ENCODE measurements at places on chromosomes 7 and 10.

- no peak for DNase-seq
These were observed 63.4 kb downstream of the VAX1 start for GRCh38 chr10:117074621-117075020.

DNA sequence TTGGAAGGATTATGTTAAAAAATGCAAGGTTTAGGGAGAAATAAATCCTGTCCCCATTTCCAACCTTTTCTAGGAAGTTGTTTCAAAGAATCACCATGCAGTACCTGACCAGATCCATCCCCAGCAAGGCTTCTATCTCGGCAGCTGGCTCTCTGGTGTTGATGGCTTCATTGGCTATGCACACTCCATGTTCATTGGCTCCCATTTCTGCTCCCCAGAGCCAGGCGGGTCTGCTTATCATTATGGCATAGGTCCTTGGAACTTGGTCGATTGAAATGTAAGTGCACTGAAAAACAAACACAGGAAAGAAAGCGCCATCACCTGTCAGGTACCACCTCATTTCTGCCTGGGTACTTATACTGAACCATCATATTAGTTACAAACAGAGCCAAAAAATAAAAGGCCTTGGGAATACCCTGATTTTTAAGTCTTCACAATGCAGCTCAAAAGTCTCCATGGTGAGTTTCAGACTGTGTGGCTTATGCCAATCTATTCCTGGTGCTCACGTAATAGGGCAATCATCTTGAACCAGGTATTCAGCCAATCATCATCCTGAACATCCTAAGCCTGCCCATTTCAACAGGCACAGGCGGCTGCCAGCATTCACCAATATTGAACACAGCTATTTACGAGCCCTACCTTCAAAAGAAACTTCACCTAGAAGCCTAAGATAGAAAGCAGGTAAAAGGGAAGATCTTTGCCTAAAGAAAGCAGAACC lies 34.4 kb downstream of the SCRN1 start:
- DNase-seq, result no peak

DNA sequence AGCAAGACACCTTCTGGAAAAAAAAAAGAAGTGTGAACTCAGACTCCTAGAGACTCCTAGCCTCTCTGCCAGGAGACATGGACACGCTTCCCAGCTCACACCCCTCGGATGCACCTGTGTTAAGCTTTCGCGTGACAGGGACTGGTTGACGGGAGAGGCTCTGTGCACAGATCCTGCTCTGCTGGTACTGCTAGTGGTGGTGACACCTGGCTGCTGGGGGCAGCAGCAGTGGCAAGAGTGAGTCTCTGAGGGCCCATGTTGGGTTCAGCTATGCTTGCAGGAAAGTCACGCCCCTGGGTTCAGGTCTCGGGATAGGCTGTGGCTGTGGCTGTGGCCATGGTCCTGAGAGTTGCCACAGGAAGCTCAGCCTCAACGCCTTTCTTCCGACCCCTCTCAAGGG lies 81.1 kb downstream of the XRCC2 start:
- no peak for DNase-seq

GRCh38 chr10:7277867-7278266 lies 133.0 kb downstream of the SFMBT2 start:
- no peak for DNase-seq

- no peak for DNase-seq
These were observed 46.4 kb upstream of the NXPH1 start for GRCh38 chr7:8386926-8387550.

DNA sequence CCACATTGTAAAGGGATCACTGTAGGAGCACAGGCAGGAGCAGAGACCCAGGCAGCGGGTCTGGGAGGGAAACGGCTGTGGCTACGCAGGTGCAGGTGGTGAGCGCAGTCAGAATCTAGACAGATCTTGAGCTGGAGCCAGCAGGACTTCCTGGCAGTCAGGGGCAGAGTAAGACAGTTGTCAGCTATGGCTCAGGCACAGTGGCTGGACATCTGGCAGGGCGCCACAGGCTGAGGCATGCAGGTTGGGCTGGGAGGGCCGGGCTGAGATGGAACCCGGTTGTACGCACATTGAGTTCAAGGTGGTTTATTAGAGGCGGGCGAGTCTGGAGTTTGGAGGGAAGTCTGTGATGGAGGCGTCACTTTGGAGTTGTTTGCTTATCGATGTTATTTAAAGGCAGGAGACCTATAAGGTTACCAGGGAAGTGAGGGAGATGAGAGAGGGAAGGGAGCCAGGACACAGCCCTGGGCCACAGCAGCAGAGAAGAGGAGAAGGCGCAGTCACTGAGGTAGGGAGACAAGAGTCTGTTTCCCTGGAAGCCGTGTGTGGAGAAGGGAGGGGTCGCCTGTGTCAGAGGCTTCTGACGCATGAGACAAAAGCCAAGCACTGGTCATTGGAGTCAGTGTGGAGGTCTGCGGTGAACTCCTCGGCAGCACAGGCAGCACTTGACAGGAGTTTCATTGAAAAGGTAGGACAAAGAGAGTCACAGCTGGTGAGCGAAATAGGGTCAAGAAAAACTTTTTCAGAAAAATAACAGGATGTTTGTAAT lies 73.8 kb downstream of the LANCL2 start:
- DNase-seq, result no peak

GRCh38 chr10:129929343-129930292 lies 34.5 kb downstream of the EBF3 start:
- DNase-seq, result no peak

DNA sequence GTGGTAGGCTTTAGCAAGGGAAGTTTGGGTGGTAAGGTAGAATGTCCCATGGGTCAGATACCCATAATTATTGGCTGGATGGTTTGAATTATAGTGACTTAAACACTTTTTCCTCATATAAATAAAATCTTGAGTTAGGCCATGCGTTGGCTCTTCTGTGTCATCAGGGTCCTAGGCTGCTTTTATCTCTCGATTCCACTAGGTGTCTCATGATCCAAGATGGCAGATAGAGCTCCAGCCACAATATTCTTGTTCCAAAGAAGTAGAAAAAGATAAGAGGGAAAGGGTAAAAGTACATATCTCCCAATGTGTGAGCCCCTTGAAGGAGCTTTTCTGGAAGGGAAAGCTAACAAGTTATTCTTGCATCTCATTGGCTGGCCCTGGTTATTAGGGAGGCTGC lies 144.7 kb downstream of the GRK5 start:
- no peak for DNase-seq

DNA sequence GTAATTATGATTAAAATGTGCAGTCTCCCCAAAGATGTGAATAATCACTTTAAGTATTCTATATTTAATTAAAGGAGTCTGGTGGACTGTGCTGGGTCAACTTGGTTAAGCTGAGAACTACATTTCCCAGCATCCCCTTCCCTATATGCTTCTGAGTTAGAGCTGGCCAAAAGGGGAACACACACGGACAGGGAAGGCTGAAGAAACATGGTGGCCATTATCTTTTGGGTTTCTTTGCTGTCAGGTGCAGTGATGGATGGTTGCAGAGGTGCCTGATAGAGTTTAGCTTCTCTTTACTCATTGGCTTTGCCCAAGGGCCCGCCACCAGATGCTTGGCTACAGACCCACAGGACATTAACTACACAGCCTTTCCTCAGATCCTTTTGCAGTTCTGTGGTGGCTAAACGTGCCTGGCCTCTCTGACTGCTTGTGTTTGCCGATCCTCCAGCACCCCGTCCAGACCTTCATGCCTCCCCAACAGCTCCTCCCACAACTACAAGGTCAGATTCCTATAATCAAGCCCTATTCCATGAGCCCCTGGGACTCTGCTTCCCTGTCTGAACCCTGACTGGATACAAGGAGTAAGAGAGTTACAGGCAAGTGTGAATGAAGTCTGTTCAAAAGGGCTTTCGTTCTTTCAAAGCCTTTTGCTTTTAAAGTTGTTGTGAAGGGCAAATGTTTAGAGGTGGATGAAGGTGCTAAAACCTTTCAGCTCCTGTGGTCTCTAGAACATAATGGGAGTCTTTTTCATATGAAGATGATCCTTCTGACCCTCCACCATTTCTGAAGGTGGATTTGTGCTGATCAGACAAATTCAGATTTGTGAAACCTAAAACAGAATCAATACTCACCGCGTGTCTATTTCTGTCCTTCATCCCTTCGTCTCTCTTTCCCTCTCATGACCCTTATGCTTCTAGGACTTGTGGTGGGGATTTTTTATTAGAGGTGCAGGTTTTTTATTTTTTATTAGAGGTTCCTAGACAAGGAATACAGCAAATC lies 21.5 kb downstream of the BUB3 start:
- DNase-seq, result no peak

DNA sequence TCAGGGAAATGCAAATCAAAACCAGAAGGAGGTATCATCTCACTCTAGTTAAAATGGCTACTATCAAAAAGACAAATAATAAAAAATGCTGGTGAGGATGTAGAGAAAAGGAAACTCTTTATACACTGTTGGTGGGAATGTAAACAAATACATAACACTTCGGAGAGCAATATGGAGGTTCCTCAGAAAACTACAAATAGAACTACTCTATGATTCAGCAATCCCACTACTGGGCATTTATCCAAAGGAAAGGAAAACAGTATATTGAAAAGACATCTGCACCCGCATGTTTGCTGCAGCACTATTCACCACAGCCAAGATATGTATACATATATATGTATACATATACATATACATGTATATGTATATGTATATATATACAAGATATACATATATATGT lies 94.2 kb downstream of the C10orf90 start:
- DNase-seq, result no peak

DNA sequence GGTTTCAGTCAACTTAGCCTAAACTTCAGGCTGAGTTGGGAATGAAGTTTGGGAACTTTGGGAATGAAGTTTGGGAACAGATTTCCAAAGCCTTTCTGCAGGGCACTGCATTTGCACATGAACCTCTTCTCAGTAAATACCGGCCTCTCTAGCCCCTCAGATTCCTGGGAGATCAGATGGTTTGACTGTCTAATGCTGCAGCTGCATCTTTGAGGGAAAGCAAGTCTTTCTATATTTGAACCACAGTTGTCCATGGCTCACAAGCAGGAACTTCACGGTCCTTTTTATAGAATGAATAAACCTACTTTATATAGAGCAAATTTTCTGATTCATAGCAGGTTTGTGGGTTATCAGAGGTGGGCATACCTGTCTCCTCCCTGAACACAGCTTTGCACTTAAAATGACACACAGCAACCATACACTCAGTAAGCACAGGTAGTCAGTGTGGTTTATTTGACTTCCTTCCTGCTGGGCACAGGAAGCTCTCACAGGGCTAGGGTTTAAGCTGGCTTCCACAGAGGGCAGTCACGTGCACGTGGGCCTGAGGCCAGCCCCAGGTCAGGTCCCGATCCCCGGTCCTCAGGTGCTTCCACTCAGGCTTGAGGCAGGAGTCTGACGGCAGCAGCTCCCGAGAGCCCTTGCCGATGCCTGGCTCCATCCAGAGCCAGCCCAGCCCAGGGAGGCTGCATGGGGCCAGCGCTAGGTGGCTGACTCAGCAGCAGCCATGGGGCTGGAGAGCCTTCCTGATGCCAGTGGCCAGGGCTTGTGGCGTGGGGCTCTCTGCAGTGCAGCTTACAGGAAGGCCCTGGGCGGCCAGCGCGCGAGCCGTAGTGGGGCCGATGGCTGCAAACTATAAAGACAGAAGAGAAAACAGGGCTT lies 12.8 kb upstream of the MMP21 start:
- no peak for DNase-seq

DNA sequence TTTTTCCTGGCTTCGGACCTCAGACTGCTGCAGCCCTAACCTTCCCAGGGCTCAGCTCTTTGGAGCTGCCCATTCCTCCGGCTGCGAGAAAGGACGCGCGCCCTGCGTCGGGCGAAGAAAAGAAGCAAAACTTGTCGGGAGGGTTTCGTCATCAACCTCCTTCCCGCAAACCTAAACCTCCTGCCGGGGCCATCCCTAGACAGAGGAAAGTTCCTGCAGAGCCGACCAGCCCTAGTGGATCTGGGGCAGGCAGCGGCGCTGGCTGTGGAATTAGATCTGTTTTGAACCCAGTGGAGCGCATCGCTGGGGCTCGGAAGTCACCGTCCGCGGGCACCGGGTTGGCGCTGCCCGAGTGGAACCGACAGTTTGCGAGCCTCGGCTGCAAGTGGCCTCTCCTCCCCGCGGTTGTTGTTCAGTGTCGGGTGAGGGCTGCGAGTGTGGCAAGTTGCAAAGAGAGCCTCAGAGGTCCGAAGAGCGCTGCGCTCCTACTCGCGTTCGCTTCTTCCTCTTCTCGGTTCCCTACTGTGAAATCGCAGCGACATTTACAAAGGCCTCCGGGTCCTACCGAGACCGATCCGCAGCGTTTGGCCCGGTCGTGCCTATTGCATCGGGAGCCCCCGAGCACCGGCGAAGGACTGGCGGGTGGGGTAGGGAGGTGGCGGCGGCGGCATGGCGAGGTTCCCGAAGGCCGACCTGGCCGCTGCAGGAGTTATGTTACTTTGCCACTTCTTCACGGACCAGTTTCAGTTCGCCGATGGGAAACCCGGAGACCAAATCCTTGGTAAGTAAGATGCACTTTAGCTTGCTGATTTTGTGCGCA lies at the start of gene PLXDC2:
Gene PLXDC2, plus strand, starts transcription at position 22 of the 820 bp plus-strand sequence.
- no peak for DNase-seq

DNA sequence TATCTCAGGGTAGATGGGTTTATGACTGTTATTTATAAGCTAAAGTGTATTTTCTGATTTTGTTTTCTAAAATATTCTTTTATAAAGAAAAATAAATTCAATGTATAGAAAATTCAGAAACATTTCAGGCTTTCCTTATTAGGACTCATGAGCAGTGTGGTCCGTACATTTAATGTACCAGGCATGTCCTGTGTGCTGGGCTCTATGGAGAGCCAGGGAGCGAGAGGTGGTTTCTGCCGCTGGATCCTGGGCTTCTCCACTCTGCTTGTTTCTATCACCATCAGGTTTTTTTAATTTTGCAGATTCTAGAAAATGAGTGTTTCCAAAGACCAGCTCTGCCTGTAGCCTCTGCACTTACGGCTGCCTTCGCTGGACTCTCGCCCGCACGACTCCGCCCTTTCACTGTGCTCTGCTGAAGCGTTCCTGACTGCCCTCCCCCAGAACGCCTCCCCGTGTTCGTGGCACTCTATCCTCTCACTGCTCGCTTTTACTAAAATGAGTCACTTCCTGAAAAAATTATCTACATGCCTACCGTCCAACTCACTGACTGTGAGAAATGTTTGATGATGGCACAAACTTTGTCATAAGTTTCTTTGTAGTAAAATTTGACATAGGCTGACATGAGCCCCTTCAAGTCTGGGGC lies 188.5 kb downstream of the ZMYND11 start:
- no peak for DNase-seq

Data from breast epithelium (tissue), 4 donors.